ENCODE measurements at places on chromosomes 1 and 21.

DNA sequence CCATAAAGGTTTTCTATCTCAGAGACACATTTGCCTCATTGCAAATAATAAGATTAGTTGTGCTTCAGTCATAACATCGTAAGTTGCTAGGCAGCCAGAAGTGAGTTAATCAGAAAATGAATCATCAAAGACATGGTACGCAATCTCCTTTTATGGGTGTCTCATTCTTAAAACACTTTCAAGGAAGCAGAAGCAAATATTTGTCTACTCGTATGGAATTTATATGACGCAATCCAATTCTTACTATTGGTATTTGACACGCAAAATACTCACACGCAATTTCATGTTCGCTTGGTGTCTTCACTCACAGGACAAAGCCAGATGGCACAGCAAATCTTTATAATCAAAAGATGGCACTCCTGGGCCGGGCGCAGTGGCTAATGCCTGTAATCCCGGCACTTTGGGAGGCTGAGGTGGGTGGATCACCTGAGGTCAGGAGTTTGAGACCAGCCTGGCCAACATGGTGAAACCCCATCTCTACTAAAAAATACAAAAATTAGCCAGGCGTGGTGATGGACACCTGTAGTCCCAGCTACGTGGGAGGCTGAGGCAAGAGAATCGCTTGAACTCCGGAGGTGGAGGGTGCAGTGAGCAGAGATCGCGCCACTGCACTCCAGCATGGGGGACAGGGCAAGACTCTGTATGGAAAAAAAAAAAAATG, 56.4 kb downstream of the HLCS start:
- no peak for DNase-seq

GRCh38 chr21:23811805-23812204, 1795.5 kb downstream of the MRPL39 start:
- DNase-seq, result peak; percentile 29

- no peak for DNase-seq
Observed at GRCh38 chr21:38142224-38142623, 114.6 kb upstream of the KCNJ15 start.

DNA sequence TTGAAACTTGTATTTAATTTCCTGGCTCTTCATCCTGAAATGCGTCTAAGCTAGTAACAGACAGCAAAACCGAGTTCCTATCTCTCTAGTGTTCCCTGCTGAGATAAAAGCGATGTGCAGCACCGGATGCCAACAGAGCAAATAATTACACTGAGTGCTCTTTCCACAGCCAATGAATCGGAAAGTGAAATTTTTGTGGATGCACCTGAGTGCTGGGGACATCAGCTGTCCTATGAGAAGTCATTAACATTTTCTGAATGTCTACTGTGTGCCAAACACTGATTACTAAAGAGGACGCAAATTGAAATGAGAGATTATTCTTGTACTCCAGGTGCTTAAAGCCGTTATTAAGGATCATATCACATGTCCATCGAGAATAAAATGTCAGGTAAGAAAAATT, 278.0 kb downstream of the RGS7 start:
- DNase-seq, result no peak

DNA sequence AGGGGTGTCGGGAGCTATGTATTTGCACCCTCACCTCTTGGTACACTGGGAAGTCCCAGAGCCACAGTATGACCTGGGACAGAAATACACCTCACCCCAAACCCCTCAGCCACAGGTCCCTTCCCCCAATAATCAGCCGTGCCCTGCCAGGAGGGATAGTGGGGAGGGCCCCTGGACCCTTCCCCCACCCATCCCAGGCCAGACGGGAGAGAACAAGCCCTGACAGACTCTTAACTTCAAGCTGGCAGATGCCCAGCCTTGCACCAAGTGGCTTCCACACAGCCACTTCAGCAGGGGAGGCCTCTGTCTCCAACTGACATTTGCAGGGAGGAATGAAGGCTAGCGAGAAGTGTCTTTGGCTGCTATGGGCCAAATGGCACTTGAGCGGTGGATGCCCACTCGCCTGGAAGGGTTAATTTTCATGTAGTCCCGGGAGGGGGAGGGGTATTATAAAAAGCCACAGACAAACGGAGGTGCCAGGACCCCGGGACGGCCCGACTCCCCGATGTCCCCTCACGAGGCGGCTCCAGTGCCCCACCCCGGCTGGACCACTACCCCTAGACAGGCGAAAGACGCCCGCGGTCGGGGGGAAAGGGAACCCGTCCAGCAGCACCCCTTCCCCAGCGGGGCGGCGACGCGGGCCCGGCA, 495 bp downstream of the SYNC start:
- no peak for DNase-seq

- DNase-seq, result no peak
Observed at GRCh38 chr1:39625009-39625408, 14.4 kb downstream of the HEYL start.

DNA sequence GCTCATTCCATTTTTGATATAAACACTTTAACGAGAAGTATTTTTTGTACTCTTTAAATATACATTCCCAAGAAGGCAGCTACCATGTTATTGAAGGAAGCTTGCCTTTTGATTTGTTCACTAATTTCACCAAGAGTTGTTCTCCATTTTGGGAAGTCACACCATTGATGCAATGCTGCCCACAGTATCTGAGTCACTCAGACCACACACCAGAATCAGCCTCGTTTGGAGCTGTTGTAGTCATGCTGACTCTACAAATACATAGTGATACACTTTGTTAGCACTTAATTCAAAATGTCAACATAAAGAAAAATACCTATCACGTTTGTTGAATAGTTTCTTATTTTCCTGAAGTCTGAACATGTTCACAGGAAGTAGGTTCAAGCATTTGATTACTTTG, 78.7 kb downstream of the PAPPA2 start:
- DNase-seq, result no peak

GRCh38 chr1:66464802-66465201, 69.2 kb upstream of the SGIP1 start:
- no peak for DNase-seq

- no peak for DNase-seq
Observed at GRCh38 chr1:17742583-17742982, 12.6 kb upstream of the ACTL8 start.

DNA sequence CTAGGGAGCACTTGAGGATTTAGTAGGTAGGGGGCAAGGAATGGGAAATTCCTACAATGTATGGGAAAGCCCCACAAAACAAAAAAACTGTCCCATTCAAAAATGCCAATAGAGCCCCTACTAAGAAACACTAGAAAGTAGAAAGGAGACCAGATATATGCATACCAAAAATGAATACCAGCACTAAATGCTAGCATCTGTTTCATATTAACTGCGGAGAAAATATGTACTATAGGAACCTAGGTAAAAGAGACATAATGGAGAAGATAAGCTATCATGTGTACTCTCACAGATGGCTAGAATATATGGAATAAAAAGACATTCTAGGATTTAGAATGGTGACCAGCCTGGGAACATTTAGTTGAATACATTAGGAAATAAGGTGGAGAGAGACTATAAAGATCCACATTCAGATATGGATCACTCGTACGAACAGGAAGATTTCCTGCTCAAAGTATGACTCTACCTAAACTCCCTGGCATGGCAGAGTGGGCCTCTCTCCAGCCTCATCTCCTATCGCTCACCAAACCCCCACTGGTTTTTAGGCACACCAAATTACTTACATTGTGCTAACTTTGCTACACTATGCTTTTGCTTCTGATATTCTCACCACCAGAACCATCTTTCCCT, 18.3 kb downstream of the ZNHIT6 start:
- no peak for DNase-seq

DNA sequence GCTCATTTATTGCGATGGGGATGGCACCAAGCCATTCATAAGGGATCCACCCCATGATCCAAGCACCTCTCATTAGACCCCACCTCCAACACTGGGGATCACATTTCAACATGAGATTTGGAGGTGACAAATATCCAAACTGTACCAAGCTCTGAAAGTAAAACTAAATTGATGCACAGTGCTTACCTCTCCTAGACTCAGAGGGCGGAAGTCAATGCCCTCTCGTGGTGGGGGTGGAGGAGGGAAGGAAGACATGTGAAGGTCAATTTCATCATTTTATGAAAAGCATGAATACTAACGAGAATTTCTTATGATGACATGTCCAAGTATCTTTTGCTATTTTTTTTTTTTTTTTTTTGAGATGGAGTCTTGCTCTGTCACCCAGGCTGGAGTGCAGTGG, 120.0 kb downstream of the PGBD5 start:
- DNase-seq, result no peak

DNA sequence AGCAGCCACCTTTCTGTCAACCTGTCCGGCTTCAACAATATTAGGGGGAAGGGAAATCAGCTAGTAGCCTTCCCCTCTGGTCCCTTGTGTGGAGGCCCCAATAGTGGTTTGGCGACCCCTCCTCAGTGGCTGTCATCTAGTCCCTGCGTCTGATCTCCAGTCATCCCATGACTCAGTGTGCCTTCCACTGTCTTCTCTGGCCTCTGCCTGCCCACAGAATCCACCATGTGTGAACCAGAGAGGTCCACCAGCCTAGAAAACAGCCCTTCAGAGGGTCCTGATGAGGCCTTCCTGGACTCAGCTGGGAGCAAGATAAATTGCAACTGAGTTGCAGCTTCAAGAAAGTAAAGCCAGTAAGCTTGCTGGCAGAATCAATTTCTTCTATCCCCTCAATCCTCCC, 3.8 kb upstream of the ATXN7L2 start:
- DNase-seq, result no peak

DNA sequence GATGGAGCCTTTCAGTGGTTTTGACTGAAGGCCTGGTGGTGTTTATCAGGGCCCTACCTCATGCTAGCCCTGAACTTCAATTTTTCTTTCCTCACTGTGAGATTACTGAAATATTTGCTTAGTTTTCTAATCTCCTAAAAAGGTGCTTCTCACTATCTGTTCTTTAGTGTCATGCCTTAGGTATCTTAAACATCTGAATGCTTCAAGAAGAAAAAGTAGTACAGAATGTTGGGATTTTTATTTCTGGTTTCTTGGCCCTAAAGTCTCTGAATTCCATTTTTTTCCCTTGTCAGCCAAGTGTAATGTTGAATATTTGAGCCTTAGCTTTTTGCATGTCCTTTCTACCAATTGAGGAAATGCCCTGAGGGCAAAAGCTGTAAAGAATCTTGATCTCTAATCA, 47.9 kb upstream of the PRKACB start:
- no peak for DNase-seq

GRCh38 chr1:66476774-66477173, 57.2 kb upstream of the SGIP1 start:
- no peak for DNase-seq

All from KBM-7 (cell line).